Eye (tissue), 1 donor: ENCODE measurements at places on chromosomes 11 and 22.

DNA sequence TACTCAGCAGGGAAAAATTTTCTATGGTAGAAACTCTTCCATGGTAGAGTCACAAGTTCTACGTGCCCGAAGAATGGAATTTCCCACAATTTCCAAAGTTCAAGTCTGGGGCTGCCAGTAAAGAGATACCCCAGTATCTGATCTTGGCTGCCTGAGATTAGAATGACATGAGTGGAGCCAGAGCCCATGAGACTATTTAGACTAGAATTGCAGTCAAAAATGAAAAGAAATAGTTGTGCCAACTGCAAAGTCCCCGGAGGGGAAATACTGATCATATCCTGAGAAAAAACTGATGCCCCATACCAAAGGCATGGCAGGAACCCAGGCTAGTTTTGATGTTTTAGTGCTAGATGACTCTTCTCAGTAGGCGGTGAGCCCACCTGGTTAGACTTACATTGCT, 11.2 kb downstream of the MAJIN start:
- no peak for DNase-seq

GRCh38 chr11:78643676-78644056, 69.0 kb upstream of the NARS2 start:
- no peak for DNase-seq

DNA sequence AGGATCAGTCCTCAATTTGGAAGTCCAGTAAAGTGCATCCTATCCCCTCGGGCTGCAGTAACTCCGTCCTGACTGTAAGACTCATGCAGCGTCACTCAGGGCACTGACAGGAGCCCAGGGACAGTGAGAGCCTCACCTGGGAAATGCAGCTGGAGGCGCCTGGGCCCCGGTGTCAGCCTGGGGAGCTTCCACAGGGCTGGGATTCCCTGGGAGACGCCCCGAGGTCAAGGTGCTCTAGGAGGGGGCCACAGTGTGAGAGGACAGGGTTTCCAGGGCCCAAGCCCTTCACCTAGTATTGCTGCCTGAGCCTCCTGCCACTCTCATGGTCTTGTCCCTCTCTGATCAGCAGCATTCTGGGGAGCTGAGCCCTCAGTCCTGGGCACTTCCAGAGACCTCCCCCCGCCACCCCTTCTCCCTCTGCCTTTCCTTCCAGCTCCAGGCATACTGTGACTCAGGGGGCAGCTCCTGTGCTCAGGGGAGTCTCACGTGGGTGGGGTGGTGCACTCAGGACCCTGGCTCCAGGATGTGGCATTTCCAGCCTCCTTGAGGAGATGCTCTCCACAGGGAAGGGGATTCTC, 99.1 kb upstream of the IGLL5 start:
- no peak for DNase-seq

GRCh38 chr11:36657610-36658267, 59.7 kb upstream of the RAG2 start:
- DNase-seq, result no peak

GRCh38 chr11:2732940-2733628, 33.3 kb upstream of the KCNQ1OT1 start:
- no peak for DNase-seq

DNA sequence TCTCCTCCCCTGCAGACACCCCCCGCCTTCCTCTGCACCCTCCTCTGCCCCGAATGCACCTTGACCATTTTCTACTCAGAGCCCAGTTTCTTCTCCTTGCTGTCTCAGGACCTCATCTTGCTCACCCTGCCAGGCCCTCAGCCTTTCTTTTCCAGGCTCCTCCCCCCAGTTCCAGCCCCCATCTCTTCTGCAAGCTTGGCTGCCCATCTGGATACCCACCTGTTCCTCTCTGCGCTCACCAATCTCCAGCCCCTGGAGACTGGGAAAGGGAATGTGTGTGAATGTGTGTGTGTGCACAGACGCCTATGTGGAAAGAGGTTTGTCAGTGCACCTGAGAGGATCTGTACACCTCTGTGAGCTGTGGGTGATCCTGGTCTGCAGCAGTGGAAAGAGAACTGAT, 36.4 kb downstream of the SLC22A12 start:
- peak; percentile 44 for DNase-seq

DNA sequence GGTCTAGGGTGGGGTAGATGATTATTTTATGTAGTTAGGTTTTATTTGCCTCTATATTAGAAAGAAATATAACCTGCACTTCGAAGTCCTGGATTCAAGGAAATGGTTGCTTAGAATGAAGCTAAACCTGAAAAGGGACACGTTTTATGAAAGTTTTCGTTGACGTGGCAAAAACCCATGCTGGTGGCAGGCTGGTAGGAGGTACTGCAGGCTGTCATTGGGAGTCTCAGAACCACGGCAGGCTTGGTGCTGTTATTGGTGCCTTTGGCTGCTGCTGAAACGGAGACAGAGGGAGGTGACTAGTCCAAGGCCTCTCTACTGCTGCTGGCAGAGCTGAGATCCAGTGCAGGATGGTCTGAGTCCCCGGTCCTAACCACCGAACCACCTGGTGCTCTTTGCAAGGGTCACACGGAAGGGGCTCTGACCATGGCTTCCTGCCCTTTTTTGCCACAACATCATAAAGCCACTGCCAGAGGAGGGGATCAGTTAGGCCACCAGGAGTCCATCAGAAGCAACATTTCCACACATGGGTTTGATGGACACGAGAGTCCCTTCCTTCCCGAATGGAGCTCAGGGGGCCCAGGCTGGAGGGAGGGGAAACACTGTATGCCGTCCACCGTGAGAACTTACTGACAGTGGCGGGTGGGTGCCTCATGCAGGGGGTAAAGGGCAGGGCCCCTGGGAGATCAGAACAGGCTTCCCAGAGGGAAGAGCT, 13.4 kb downstream of the CSF2RB start:
- no peak for DNase-seq

GRCh38 chr11:100574894-100575769, 112.0 kb upstream of the ARHGAP42 start:
- DNase-seq, result peak; percentile 70

DNA sequence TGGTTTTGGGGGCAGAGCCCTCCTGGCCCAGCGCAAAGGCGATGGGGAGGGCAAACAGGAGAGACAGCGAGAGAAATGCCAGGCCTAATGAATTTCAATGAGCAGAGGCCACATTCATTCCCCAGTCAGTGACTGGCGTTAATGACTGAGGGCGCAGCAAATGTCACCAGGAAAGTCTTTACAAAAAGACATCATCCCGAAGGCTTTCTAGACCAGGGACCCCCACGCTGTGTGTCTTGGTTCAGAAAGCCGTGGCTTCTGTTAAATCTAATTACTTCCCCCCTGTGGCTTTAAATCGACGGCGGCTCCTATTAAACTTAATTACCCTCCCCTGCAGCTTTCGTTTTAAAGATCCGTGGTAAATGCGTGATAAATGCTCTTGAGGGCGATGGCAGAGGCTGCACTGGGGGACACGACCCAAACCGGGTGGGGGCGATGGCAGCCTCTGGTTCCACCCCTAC, 1.6 kb upstream of the FGF19 start:
- peak; percentile 92 for DNase-seq

DNA sequence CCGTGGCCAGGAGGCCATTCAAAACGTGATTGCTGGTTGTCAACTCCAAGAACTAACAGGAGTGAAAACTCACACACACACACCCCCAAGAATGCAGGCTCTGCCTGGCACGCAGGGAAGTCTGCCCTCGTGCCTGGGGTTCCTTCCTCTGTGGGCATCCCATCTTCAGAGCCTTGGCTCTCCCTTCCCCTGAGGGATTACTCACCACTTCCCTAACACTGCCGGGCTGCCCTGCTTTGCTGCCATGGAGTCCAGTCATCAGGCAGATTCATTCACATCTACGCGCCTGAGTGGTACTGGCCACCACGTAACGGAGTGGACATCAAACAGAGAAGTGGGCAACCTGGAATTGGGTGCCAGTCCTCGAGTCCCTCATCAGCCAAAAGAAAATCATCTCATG, 120.7 kb upstream of the TMEM45B start:
- DNase-seq, result no peak

DNA sequence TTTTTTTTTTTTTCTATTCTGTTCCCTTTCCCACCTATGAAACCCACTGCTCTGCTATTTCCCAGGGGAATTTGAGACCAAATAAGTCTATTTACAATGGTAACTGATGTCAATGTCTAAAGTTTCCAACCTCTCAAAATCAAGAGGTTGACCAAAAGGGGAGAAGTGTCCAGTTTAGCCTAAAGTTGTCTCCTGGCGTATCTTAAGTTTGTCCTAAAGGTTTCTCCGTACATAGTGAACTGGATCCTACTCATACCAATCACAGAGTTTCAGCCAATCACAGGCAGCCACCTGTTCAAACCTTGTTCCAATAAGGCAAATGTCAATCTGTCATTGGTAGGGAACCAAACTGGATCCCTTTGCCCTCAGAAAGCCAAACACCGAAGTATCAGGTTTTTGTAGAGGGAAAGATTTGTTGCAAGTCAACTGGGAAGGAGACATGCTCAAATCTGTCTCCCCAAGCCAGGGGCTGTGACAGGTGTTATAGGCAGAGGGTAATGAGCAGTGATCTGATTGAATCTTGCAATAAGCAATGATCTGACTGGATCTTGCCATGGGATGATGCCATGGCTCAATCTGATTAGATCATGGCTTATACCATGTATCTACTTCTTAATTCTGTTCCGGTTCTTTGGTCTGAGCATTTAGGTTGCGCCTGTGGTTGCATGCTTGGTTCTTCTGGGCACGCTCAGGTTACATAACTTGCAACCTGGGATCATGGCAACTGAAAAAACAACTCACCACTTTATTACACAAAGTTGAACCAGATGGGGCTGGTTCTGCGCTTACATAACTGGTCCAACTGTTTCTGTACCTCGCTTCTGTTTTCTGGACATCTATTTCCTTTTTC, 1.1 kb upstream of the VPS37C start:
- peak; percentile 66 for DNase-seq

DNA sequence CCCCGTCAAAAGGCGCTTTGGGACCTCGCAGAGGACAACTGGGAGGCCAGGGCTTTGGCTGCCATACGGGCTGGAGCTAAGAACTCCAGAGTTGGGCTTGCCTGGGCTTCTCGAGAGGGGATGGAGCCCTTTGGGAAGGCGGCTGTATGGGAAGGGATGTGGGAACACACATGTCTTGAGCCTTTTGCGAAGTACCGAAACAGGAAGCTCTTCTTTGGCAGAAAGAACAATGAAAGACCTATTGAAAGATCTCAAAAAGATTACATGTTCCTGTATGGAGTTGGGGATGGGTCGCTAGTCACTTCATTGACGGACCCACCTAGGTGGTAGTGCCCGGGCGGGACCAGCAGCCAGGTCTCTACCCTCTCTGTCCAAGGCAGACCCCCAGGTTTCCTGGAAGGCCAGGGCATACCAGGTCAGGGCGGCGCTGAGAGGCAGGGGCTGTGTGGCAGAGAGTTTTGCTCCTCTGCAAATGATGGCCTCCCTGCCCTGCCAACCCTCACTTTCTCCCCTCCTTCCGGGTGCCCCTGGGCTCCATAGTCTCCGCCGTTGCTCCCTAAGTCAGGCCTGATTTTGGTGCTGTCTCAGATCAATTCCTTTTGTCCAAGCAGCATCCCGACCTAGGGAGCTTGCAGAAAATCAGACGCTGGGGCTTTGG, 1.0 kb downstream of the ST14 start:
- no peak for DNase-seq

- no peak for DNase-seq
These were observed 55.5 kb downstream of the ABTB2 start for GRCh38 chr11:34302046-34302921.

GRCh38 chr11:126956635-126957034, 43.9 kb downstream of the KIRREL3 start:
- DNase-seq, result peak; percentile 28

GRCh38 chr11:72552399-72552910, 118.1 kb upstream of the CLPB start:
- no peak for DNase-seq

GRCh38 chr22:32905400-32905799, 103.9 kb downstream of the TIMP3 start:
- DNase-seq, result no peak

- no peak for DNase-seq
These were observed 16.3 kb downstream of the PPFIBP2 start for GRCh38 chr11:7530013-7530640.

DNA sequence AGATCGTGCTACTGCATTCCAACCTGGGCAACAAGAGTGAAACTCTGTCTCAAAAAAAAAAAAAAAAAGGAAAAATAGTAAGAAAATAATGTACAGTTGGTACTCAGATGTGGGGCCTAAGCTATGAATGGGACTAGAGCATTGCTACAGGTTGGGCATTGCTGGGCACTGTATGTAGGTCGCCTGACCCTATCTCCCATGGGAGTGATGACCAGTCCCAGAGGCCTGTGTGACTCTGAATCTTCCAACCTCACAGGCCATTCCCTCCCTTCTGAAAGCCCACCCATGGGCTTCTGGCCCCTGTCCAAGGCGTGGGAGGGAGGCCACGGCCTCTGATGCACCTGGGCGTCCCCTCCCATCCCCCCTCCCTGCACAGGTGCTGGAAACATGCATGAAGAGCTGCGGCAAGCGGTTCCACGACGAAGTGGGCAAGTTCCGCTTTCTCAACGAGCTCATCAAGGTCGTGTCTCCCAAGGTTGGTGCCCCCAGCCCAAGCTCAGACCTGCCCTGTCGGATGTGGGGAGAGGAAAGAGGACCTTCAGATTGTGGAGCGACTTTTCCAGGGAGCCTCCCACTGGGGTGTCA, 9.5 kb downstream of the GGA1 start:
- no peak for DNase-seq

- DNase-seq, result no peak
These were observed 1183.6 kb downstream of the BRD1 start for GRCh38 chr22:48644108-48644507.

GRCh38 chr11:14189874-14190273, 169.1 kb downstream of the RRAS2 start:
- no peak for DNase-seq

GRCh38 chr11:134393638-134394037, 18.4 kb downstream of the B3GAT1 start:
- peak; percentile 83 for DNase-seq

DNA sequence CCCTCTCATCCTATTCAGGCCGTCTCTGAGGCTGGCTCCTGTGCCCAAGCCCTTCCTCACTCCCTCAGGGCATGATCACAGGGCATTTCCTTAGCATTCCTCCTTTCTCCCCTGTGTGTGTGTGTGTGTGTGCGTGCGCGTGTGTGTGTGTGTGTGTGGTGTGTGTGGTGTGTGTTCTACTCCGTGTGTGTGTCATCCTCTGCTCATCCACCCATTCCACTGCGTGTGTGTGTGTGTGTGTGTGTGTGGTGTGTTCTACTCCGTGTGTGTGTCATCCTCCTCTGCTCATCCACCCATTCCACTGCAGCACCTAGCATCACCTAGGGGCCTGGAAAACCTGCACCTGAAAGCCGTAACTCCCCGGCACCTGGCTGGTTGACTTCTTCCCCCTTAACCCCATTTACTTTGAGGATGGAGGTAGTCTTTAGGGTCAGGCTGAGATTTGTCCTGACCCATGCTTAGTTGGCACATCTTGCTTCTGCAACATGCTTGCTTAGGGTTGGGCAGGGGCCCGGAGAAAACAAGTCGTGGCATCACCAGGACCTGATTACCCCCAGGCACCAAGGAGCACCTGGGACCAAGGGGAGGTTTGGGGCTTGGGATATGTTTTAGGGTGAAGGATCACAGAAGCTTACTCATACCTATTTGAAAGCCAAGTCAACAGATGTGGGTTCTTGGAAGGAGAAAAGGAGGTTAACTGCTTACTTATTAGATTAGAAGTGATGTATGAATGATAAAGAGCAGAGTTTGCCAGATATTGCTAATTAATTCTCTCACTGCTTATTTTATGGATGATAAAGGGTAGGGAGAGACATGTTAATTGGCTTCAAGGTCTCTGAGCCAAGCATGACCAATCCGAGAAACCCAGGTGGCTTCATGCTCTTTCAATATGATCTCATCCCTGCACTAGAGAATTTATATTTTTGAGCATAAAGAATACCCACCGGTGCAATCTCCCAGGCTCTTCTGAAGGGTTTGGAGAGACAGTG, 18.9 kb downstream of the TIMP3 start:
- no peak for DNase-seq

GRCh38 chr22:50627642-50628542, at the start of gene ARSA:
Gene ARSA (minus strand): TSS chr22:50628152. CDS start chr22:50627779, 373 bp downstream.
- DNase-seq, result peak; percentile 86
